ENCODE measurements at places on chromosomes 13 and 19.

- DNase-seq = no peak
Observed at GRCh38 chr13:37608750-37609339, 10.3 kb upstream of the POSTN start.

- DNase-seq = no peak
Observed at GRCh38 chr13:74919914-74920313, 562.1 kb downstream of the TBC1D4 start.

DNA sequence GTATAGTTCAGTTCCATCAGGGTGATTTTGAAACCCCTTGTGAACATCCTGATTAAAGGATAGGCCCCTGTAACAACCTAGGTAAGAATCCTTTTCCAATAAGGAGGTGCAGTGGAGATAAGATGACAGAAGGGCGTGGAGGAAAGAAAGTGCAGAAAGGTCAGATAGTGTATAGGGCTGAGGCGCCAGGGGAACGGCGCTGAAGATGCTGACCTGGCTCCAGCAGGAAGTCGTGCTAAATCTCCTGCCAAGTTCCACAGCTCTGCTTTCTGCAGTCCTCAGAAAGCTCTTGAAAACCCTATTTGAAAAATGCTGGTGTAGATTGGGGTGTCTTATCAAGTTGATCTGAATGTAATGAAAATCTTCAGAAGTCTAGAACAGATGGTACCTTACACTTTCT lies 221.7 kb downstream of the COG6 start:
- DNase-seq = no peak

- no peak for DNase-seq
Observed at GRCh38 chr13:73519396-73520116, 460.8 kb downstream of the KLF5 start.

DNA sequence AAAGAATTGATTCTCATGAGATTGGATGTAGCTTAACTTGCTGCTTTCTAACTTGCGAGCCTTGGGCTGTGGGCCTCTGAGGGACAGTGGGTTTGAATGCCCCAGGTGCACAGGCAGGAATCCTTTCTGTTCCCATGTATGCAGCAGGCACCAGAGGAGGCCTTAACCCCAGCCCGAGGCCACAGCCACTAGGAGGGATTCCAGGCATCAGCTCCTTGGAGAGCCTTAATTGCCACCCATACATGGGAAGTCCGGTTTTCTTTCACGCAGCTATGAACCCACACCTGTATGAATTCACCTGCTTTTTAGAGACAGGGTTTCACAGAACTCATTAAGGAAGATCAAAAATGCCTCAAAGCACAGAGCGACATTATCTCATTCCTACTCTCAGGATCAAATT lies 117.9 kb downstream of the CRYL1 start:
- DNase-seq = peak; percentile 15

- no peak for DNase-seq
Observed at GRCh38 chr13:112960706-112961105, 8.3 kb upstream of the MCF2L start.

DNA sequence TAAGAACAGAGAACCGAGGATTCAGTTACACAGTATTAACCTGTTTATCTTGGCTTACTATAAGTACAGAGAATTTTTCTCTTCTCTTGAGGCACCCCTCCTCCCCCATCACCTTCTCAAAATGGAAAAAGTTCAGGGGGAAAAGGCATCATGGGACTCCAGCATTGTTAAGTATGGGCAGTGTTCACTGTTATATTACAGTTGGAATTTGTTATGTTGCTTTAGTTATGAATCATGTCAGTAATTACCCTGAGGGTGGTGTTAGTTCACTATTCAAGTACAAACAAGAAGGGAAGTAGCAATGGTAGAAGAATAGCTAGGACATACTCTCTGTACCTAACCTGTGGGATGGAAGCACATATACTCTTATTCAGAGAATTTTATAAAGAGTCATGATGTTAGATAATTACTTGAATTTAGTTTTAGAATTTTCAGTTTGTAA lies 12.0 kb downstream of the LPAR6 start:
- no peak for DNase-seq

- DNase-seq = no peak
Observed at GRCh38 chr13:111337206-111337605, 16.8 kb downstream of the TEX29 start.
